Activated CD8-positive, alpha-beta memory T cell treated with anti-CD3 and anti-CD28 coated beads, Interleukin-2, amount 50 U/mL, for 48 hours (primary cell): ENCODE measurements at places on chromosomes 2 and 18.

GRCh38 chr2:67828066-67828465 lies 234.7 kb downstream of the C1D start:
- no peak for DNase-seq

DNA sequence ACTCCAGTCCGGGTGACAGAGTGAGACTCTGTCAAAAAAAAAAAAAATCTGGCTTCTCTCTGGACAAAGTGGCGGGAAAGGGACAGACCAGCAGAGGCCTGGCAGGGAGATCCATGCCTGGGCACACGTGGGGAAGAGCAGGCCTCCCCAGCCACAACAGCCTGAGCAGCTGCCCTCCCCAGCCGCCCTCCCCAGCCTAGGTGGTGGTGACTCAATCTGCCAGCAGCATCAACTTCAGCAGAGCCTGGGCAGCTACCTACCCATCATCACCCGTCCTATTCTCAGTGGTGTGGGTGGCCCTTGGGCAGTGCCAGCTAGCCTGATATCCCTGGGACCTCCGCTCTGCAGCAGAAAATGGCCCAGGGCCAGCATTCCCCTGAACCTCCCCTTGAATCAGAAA lies 612.4 kb downstream of the FBXO15 start:
- DNase-seq = no peak

- DNase-seq = no peak
Measured at GRCh38 chr2:238409341-238410199, 17.2 kb upstream of the ASB1 start.

DNA sequence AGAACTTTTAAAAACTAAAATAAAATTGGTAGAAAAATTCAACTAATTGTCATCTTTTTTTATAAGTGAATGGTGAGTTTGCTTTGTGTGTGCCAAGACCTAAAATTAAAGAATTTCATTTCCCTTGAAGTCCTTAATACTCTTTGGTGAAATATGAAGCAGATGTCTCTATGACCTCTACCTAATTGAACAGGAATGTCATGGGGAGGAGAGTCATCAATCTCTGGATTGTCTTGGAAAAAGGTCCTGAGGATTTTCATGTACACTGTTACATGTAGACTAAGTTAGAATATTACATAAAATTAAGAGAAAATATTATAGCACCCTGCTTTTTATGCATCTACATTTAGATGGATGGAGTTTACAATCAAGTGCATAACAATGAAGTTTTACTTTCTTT lies 177.9 kb upstream of the LRP1B start:
- DNase-seq = no peak

GRCh38 chr2:202782940-202783558 lies 88.5 kb downstream of the ICA1L start:
- DNase-seq = no peak

DNA sequence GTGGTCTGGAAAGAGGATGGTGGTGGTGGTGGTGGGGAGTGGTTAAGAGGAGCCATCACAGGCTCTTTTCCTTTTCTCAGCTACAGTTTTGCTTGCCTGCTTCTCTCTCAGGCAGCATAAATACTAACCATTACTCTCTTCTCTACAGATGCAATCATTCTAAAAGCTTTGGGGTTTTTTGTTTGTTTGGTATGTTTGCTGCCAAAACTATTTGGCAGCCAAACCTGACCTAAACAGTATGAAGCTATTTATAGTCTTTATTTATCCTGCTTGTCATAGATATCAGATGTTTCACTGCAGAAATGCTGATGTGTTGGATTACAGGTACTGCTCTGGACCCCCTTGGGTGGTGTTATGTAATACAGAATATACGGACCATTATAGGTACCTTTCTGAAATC lies 15.3 kb downstream of the SIX3 start:
- DNase-seq = no peak

- no peak for DNase-seq
Measured at GRCh38 chr2:158578703-158579330, 122.1 kb downstream of the PKP4 start.

DNA sequence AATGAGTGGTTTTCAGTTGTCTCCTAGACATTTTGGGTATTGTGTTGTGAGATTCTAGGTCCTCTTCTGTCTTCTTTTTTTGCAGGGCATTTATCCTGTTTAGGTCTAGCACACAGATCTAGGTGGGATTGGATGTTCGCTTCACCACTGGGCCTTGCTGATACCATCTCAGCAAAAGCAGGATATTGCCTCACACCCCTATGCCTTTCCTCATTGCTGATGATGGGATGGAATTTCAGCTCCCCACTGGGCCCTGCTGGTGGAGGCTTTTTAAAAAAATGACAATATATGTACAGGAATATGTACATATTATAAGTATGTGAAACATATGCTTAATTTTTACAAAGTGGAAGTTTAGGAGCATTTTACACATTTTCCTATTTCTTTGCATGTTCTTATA lies 5.4 kb upstream of the TOGARAM2 start:
- no peak for DNase-seq

DNA sequence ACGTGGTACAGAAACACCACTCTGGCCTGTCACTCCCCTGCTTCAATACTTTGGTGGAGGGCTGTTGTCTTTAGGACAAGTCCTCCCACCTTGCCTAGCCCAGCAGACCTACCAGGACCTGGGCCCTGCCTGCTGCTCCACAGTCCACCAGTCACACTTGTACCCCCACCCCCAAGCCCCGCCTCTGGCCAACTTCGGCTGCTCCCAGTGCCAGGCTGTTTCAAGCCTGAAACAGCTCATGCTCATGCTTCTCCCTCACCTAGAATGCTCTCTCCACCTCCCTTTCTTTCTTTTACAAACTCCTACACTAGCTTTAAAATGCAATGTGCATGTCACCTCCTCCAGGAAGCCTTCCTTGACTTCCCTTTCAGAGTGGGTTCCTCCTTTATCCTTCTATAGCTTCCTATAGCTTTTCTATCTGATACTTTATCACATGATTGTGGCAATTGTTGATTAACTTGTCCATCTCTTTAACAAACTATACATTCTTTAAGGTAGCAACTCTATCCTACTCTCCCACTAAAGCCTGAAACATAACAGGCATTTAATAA lies 4.8 kb upstream of the OXER1 start:
- no peak for DNase-seq

GRCh38 chr18:1050012-1050657 lies 145.5 kb downstream of the ADCYAP1 start:
- no peak for DNase-seq

DNA sequence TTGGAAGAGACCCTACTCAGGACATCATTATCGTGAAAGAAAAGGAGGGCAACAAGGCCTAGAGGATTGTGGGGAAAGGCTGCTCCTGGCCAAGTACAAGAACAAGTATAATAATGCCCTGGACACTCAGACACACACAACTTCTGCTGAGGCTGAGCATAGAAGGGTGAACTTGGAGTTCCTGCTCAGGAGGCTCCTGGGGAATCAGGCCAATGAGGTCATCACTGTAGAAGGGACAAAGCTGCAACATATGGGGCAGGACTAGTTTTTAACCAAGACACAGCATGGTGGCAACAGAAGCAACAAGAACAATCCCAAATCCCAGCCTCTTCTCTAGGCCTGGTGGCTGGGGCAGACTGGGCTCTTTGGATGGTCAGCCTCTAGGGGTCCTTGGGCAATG lies 102.6 kb downstream of the POLR1A start:
- DNase-seq = no peak

DNA sequence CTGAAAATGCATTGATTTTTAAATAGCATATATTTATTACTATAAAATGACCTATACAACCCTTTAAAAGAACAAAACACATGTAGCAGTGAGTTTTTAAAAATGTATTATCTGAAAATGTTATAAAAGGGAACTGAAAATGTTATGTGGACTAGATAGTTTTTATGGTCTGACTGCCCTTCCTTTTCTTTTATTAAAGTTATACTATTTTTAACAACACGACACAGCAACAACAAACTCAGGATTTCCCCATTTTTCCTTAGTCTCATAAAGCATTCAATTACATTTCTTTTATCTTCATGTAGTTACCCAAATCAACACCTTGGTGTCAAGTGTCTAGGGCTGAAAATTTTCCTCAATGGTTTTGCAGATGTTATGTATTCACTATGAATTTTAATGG lies 132.8 kb upstream of the TMEFF2 start:
- no peak for DNase-seq

- DNase-seq = no peak
Measured at GRCh38 chr2:27353762-27354596, 2.6 kb downstream of the GTF3C2 start.

- DNase-seq = no peak
Measured at GRCh38 chr2:217065012-217065290, 205.1 kb upstream of the TNP1 start.

DNA sequence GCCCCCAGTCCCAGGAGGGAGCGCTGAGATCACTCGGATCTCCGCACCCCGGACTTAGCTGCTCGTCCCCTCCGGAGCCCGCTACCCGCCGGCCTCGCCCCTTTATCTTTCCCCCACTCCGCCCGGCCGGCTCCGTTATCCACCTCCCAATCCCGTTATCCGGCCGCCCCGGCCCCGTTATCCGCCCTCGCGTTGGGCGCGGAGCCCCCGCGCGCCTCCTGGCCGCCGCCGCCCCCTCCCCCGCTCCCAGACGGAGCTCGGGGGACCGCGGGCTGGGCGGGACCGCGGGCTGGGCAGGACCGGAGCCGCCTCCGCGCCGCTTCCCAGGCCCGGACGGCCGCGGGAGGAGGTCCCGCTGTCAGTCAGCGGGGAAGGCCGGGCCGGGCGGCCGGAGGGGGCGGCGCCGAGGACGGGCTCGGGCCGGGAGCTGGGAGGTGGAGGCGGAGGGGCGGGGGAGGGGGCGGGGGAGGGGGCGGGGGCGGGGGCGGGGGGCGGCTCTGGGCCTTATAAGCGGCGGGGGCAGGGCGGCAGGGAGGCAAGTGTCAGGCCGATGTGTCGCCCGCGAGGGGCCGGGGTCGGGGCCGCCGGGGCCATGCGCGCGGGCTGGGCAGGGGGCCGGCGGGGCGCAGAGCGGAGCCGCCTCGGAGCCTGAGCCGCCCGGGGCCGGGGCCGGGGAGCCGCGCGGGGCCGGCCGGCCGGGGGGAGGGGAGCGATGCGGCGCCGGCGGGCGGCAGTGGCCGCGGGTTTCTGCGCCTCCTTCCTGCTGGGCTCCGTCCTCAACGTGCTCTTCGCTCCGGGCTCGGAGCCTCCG lies at the start of gene PKDCC:
TSS of gene PKDCC (plus strand) at position 534 of the 811 bp plus-strand sequence. CDS start at position 713, 179 bp downstream.
- DNase-seq = no peak

GRCh38 chr18:46718501-46719341 lies 38.1 kb downstream of the ST8SIA5 start:
- no peak for DNase-seq

- DNase-seq = no peak
Measured at GRCh38 chr2:157327200-157327599, 1.6 kb upstream of the ERMN start.

DNA sequence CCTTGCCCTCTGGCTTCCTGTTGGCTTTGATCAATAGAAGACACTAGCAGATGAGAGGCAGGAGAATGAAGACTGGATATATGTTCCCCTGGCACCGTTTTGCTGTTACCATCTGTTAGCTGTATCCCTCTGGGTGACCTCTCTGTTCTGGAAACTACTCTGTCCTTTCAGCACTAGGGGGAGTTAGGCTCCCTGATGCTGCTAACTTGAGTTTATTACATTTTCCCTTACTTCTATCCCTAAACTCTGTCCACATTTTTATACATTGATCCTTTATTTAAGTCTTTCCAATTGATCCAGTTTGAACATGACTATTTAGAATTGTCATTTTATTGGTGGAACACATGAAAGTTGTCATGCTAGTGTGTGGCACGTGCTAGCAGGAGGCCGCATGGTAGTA lies 1014.3 kb upstream of the CDH2 start:
- no peak for DNase-seq

DNA sequence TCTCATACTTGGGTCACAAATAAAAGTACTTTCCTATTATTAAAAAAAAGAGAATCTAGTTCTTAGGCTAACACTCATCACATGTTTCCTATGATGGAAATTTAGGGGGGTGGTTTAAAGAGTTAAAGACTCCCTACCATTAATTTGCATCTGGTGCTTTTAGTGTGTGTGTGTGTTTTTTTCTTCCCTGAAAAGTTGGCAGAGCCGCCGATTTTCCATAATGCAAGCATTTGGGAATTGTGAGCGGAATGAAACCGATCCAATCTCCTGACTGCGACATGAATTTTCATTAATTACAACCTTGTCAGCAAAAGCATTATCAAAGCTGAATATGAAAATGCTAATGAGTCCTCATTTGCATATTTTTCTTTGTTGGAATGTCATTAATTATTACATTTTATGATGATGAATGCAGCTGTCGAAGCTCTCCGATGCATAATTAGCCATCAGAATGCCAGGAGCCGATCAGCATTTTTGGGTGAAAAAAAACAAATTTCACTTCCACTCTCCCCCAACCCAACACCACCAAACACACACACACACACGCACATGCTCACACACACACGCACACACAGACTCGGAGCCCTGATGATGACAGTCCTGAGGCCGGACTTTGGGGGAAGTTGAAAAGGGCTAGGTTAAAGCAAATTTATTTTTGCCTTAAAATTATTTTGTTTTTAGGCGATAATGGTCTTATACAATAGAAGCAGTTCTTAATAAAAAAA lies 165.4 kb downstream of the TCF4 start:
- DNase-seq = no peak

DNA sequence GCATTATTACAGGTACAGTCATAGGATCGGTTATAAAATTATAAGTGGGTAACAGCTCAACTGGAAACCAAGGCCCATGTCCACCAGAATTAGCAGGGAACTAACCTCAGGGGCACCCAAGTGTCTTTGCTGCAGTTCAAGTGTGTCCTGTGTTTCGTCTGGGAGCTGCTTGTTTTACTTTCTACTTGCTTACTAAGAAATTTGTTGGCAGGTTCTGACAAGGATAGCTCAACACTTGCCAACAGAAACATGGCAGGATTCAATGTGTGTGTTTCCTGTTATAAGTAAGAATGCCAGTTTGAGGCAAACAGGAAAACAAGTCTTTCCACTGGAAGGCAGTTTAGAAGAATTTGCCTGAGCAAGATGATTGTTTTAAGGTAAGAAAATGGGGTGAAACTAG lies 104.5 kb downstream of the EPHA4 start:
- DNase-seq = no peak

- DNase-seq = no peak
Measured at GRCh38 chr2:58788402-58788801, 547.3 kb upstream of the FANCL start.

- no peak for DNase-seq
Measured at GRCh38 chr18:25284281-25284680, 67.7 kb downstream of the ZNF521 start.

- no peak for DNase-seq
Measured at GRCh38 chr2:177397481-177398289, 5.1 kb downstream of the AGPS start.
